ENCODE measurements at places on chromosomes 1 and 21. TPM values are rescaled to one million over a fixed set of nuclear protein-coding genes. Genes with fewer than 3 reads are reported as not detected.

MSH4 gene
- total RNA-seq = 0.40 TPM

DNA sequence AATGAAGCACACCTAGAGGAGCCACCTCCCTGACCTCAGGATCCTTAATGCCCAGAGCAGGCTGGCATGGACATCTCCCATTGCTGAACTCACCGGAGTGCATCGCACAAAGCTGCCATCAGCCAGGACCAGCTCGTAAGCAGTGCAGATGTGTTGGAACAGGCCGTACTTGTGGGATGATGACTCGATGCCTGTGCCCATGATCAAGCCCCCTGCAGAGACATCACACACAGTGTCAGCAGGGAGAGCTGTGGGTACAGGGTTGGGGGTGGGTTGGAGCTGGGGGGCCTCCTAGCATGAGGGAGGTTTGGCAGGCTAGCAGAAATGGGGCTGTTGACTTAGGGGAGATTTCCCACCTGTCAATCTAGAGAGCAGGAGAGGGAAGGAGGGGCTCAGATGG, 12.0 kb downstream of the DHCR24 start:
- no peak for DNase-seq

DNA sequence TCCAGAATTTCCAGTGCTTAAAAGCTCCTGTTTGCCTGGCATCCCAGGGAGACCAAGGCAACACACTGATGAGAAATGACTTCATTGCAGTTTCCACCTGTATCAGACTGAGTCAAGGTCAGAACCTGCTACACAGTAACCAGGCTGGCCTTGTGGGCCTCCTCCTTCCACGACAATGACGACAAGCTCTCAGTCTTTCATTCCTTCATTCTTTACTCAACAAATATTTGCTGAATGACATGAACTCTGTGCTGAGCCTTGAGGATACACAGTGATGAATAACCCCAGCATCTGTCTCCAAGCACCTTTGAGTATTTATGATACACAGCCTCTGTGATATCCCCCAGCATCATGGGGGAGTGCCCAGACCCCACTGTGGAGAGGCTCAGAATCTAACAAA, 8.9 kb upstream of the LCE5A start:
- no peak for DNase-seq

BATF3 gene
- 1.6 TPM for total RNA-seq

DNA sequence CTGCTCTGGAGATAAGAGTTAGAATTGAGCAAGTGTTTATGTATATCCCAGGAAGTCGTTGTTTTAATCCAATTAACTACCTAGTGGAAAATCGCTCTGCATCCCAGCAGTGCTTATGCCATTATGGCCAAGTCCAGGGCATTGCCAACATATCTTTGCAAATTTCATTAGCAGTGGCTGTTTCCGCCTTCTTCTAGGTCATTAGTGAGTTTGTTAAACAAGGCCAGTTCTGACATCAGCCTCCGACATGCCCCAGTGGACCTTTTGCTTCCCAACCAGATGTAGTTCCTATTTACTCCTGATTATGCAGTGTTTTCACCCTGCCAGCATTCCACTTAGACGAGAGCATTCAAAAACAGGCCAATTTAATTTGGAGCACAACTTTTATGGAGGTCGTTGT, 106.8 kb upstream of the FAM78B start:
- DNase-seq = no peak

PEAR1 gene
- 8.2 TPM for total RNA-seq

FAM78B gene
- total RNA-seq = 3.8 TPM

ZP4 gene
- total RNA-seq = not detected

- peak; percentile 80 for DNase-seq
Observed at GRCh38 chr1:155131285-155131684, 3.6 kb downstream of the EFNA1 start.

- DNase-seq = no peak
Observed at GRCh38 chr1:34199927-34200326, 23.2 kb downstream of the C1orf94 start.

CD1D gene
- total RNA-seq = 1.4 TPM

DNA sequence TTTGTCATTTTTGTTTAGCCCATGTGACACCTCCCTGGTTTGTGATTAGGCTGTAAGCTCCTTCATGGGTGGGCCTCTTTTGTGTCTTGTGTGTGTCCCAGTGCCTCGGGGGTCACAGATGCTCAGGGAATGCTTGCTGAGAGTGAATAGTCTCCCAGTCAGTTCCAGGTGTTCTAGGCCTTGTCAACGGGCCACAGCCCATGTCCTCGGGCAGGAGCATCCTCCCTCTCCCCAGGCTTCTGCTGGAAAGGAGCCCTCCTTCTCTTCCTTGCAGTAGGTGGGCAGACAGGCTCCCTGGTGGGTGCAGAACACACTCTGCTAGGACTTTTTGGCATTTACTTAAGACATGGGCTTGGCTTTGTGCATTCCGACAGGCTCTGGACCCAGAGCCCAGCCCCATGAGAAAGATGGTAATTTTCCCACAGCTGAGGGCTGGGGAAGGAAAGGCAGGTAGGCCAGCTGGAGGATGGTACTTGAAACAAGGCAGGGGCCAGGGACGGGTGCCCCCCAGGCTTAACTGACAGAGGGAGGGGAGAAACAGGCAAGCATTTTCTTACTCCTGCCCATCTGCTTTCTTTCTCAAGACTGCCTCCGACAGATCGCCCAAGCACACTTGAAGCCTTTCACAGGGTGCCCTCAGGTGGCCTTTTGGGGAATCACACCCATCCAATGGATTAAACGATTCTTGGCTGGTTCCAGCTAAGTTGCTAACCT, 7.1 kb upstream of the CPLANE2 start:
- peak; percentile 79 for DNase-seq

GRCh38 chr21:46527801-46528200, 69.1 kb downstream of the DIP2A start:
- no peak for DNase-seq

DNA sequence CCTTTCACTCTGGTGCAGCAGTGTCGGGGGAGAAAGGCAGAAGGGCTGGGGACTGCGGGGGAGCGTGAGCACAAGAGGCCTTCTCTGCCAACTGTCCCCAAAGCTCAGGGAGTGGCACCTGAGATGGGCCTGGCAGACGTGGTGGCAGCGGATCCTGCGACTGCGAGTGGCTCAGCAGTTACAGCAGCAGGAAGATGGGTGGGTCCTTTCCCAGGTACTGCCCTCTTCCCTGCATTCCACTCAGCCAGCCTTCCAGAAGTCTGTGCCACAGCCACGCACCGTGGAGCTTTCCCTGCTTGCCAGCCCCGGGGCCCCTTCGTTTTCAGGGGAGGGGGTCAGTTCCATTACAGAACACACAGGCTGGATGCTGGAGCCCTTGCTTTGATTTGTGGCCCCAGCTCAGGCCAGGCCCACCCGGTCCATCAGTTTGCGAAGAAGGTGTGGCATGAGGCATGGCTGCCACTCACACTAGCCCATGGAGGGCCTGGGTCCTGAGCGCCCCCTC, 17.2 kb downstream of the MTHFR start:
- peak; percentile 42 for DNase-seq

DNA sequence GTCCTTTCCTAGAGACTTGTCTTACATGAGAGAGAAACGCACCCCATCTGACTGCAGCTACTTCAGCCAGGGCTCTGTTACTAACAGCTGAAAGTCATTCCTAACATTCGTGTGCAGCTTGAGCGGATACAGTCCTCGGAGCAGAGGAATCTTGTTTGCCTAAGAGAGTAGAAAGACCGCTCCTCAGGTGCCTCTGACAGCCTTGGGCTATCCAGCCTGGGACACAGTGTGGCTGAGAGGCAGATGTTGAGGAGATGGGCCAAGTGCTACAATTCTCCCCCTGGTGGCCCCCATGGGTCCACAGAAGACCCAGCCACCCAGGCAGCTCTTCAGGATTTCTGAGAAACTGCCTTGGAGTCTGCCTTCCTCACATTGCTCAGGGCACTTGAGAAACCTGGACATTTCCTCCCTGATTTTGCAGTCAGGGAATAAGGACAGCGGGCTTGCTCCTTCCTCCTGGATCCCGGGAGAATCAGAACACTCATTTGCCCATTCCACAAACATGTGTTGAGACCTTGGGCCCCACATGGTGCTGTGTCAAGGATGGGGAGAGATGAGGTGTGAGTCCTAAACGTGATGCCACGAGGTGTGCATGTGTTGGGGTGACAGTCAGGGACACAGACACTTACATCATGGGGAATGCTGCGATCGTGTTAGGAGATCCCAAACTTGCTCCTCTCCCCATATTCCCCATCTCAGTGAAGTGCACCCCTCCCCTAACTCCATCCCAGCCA, 13.1 kb downstream of the TRIM62 start:
- DNase-seq = no peak
